ENCODE measurements at places on chromosomes 1 and 21.

GRCh38 chr1:18913065-18913835 lies 10.9 kb upstream of the ALDH4A1 start:
- DNase-seq: peak; percentile 55

DNA sequence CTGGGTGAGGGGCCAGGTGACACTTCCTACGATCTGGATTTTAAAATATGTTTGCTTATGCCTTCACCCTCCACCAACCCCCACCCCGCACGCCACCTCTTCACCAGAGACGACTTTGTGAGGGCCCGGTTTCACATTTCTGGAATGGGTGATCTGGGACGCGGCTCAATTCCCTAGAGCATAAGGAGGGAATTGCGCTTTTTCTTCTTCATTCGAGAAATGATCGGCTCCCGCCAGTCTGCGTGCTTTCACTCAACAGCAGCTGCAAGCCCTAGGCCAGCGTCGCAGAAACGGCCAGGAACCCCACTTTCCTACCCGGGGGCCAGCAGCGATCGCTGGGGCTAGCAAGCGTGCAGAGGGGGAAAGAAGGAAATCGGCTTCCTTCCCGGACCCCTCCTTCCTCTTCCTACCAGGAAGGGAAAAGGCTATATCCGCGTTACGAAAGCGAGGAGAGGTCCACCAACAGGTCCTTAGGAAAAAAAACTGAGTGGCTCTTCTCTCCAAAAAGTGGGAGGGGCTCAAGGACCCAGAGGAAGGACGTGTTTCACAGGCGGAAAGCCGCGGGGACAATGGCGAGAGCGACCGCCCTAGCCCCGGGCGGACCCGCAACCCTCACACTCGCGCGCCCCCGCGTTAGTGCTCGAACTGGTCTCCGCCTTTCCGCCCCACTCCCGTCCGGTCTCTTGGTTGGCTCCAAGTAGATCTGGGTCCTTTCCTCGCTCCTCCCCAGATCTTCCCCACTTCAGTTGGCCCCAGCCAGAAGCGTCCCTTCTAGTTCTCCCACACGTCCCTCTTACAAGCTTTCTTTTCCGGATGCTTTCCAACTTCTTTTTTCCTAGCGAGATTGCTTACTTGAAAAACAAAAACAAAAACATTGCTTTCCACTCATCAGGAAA lies 1.1 kb upstream of the ADAMTS1 start:
- DNase-seq: no peak

GRCh38 chr1:145858238-145858900 lies 512 bp downstream of the PIAS3 start:
- DNase-seq: no peak

GRCh38 chr21:45145146-45145545 lies 70.8 kb downstream of the ADARB1 start:
- no peak for DNase-seq

DNA sequence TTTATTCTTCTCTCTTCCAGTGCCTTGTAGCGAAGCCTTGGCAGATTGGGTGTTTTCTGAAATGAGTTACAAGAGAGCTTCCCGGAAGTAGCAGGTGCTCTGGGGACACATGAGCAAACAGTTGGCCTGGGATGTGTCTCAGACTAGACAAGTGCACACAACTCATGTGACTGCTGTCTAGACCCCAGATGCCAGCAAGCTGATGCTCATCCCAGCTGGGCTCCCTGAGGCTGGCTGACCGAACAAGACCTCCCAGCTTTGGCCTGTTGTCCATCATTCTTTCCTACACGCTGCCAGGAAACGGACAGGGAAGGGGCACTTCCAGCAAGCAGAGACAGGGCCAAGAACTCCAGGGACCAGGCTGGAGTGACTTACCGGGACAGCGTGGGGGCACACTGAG lies 18.7 kb upstream of the CSF1 start:
- no peak for DNase-seq

- no peak for DNase-seq
Measured at GRCh38 chr1:201917362-201918033, 28.8 kb downstream of the SHISA4 start.

GRCh38 chr1:225896937-225897549 lies 8.1 kb upstream of the LEFTY1 start:
- DNase-seq: peak; percentile 34

DNA sequence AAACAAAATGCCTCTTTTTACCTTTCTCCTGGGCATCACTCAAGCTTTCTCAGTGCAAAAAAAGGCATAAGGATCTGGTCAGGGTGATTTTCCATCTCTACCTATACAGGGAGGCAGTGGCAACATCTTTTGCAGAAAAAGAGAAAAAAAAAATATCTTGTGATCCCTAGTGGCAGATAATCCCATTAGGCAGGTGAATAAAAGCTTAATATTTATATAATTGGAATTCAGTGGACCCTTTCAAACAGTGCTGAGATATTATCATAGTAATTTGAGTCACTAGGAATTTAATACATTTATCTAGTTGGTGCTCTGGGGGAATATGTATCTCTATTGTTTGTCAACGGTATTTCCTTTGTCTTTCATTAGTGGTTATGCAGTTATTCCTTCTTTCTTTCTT lies 29.9 kb upstream of the CXADR start:
- no peak for DNase-seq

GRCh38 chr1:47696737-47697441 lies 259.0 kb downstream of the FOXD2 start:
- no peak for DNase-seq

- DNase-seq: no peak
Measured at GRCh38 chr1:29761159-29761928, 525.0 kb downstream of the PTPRU start.

DNA sequence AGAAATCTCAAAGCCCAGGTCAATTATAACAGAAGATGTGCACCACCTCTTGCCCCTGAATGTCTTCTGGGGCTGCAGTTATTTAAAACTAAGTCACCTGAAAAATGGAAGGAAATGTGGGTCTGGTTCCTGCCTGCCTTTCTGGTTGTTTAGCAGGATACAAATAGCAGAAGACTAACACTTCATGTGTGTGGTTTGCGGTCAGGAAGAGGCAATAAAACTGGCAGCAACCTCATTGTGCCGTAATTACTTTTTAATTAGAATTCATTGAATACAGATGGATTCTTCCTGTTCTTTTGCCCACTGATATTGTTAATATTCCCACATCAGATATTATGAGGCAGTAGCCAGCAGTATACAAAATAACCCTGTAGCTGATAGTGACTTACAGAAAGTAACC lies 345.7 kb downstream of the ZNF326 start:
- DNase-seq: no peak

DNA sequence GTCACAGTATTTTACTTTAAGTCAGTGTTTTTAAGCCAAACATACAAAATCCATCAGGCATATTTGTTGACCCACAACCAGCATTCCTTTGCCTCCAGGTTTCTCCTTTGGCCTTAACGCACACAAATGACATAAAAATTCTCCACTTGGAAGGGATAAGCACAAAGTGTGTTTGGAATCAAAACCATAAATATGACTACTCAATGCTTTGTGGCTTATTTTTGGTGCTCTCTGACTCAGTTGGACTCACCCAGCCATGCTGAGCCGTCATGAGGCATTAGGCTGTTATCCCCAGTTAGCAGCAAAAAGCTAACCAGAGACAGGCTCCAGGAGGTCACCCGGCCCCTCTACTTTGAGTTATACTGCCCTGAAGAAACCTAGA lies 948 bp downstream of the PRUNE1 start:
- DNase-seq: no peak

- no peak for DNase-seq
Measured at GRCh38 chr1:234719454-234720251, 109.7 kb upstream of the IRF2BP2 start.

DNA sequence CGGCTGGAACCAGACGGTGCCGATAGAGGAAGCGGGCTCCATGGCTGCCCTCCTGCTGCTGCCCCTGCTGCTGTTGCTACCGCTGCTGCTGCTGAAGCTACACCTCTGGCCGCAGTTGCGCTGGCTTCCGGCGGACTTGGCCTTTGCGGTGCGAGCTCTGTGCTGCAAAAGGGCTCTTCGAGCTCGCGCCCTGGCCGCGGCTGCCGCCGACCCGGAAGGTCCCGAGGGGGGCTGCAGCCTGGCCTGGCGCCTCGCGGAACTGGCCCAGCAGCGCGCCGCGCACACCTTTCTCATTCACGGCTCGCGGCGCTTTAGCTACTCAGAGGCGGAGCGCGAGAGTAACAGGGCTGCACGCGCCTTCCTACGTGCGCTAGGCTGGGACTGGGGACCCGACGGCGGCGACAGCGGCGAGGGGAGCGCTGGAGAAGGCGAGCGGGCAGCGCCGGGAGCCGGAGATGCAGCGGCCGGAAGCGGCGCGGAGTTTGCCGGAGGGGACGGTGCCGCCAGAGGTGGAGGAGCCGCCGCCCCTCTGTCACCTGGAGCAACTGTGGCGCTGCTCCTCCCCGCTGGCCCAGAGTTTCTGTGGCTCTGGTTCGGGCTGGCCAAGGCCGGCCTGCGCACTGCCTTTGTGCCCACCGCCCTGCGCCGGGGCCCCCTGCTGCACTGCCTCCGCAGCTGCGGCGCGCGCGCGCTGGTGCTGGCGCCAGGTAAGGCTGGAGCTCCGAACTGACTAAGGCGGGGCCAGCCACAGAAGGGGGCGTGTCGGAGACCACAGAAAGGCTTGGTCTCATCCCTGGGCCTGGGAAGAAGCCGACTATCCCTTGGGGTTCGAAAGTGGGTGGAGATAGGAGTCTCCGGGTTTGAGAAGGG lies 486 bp downstream of the SLC27A3 start:
- DNase-seq: peak; percentile 51

- no peak for DNase-seq
Measured at GRCh38 chr21:38472412-38473108, 25.7 kb downstream of the ERG start.

GRCh38 chr1:83043244-83043643 lies 955.7 kb downstream of the TTLL7 start:
- DNase-seq: no peak

GRCh38 chr1:9453779-9454418 lies 85.4 kb upstream of the SLC25A33 start:
- DNase-seq: no peak

- no peak for DNase-seq
Measured at GRCh38 chr1:157770442-157771043, 6.4 kb downstream of the FCRL2 start.

DNA sequence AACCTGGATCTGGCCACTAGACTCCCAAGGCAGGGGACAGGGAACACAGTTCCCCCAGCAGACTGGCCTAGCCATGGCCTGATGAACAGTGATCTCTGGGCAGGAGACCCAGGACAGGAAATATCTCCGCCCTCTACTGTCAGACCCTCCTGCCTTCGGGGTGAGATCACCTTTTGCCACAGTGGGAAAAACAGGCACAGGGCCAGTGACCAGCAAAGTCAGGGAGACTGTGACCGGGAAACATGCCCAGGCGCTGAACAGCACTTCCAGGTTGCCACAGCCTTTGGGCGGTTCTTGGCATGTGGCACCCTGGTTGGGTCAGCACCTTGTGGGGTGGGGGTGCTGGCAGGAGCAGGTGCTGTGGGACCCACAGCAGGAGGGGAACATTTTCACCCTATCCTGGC lies 8.9 kb upstream of the ZNF669 start:
- DNase-seq: no peak

GRCh38 chr1:1272341-1273208 lies 1.1 kb downstream of the UBE2J2 start:
- no peak for DNase-seq

DNA sequence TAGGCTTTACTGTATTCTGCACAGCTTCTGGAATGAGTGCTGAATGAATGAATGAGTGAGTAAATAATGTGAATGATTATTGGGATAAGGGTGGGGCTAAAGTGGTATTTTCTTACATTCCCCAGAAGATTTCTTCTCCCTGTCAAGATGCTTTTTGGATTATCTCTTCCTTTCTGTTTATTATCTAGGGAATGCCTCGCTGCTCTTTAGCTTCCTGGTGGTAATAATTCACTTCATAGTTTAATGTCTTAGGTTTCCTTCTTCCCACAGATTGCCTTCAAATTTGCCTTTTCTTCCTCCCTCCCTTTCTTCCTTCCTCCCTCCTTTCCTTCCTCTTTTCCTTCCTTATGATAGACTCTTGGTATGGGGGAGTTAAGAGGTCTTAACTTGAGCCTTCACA lies 24.0 kb downstream of the DDR2 start:
- no peak for DNase-seq

GRCh38 chr1:20574686-20575540 lies 14.0 kb upstream of the CDA start:
- peak; percentile 27 for DNase-seq

DNA sequence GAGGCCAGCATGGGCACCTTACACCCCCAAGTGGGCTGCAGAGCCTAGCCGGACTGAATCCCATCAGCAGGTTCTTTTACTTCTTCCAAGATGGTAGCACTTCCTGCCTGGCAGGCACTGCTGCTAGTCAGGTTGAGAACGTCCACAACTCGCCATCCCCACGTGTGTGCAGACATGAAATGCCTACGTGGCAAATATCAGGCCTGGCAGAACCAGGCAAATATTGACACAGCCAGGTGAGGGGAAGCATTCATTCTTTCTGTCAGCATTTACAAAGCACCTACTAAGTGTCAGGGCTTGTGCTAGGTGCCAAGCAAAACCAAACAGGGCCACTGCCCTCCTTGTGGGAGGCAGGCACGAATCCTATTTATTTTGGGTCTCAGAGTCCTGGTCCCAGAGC lies 52.3 kb upstream of the SIM2 start:
- no peak for DNase-seq

DNA sequence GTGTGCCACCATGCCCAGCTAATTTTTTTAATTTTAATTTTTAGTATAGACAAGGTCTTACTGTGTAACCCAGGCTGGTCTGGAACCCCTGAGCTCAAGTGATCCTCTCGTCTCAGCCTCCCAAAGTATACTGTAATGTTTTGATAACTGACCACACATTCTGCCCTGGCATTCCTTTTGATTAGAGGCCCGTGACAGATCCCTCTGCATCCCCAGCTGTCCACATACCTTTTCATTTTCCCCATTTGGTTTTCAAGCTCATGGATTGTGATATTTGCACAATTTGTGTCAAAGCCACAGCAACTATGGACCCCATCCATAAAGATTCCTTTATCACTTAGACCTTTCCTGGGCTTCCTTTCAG lies 116.8 kb upstream of the ATP1A1 start:
- DNase-seq: no peak

DNA sequence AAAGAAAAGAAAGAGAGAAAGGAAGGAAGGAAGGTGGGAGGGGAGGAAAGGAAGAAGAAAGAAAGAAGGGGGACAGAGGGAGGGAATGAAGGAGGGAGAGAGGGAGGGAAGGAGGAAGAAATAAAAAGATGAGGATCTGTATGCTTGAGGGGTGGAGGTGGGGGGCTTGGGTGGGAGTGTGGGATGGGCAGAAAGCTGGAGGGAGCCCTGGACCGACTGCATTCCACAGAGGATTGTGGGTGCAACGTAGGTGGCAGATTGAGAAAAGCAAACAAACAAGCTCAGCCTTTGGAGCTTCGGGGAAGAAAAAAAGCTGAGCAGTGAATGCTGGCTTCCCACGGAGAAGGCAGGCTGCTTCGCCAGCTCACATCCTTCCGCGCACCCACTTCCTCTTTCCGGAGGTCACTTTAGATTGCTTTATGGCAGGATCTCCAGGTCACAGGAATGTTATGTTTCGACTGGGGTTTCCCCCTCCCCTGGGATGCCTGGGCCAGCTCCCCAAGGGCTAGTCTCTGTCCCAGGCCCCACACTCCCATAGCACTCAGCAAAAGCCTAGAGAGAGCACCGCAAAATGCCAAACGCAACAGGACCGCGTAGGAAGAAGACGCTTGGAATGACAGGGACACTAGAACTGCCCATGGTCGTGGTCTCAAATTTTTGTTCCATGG lies 20.7 kb upstream of the LGALS8 start:
- DNase-seq: no peak
